ENCODE measurements at places on chromosomes 3 and 15.

- no peak for DNase-seq
Observed at GRCh38 chr3:105353485-105354161, 13.1 kb upstream of the ALCAM start.

DNA sequence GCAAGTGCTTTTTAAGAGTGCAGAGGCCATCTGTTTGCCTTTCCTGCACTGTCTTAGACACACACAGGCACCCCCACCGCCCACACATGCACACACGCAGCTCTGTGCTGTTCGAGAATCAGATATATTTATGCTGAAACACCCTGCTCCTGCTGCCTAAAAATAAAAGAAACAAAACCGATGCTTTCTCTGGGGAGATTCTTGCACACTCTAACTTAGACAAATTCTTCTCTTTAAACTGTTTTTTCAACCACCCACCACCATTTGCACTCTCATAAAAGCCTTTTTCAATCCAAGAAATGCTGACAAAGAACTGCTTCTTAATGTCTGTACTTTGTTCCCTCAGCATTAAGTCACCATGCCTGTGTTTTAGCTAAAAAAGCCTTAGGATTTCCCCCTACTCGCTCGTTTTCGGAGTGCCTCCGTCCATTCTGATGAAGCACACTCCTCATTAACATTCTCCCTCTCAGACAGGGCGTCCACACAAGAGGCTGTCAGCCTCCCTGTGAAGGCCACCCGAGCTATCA, 26.2 kb downstream of the SLC12A8 start:
- no peak for DNase-seq

DNA sequence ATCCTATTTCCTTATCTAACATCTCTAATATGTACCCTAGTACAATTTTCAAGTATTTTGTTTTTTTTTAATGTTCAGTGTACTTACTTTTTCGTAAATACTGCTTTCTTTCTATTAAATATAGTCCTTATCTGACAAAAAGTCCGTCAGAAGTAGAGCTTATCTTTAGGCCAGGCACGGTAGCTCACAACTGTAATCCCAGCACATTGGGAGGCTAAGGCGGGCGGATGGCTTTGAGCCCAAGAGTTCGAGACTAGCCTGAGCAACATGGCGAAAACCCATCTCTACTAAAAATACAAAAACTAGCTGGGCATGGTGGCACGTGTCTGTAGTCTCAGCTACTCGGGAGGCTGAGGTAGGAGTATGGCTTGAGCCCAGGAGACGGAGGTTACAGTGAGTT, 41.1 kb downstream of the USP3 start:
- no peak for DNase-seq

DNA sequence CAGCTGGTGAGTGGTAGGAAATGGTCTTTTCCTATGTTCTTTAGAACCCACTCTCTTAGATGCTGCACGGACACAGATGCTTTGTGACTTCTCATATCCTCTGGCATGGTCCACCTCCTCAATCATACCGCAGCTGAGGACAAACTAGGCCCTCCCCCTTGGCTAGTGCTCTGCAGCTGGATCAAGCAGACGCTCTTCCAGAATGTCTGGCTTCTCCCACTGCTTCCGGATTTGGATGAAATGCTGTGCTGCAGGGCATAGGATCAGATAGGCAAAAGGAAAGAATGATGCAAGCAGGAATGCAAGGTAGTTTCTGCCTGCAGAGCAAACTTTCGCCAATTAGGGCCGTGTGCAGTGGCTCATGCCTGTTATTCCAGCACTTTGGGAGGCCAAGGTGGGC, 75.7 kb upstream of the SLC4A7 start:
- no peak for DNase-seq

- DNase-seq, result no peak
Observed at GRCh38 chr3:33057320-33058298, 39.3 kb downstream of the GLB1 start.

Measured in activated CD4-positive, alpha-beta T cell treated with anti-CD3 and anti-CD28 coated beads for 1 hour (primary cell).